ENCODE measurements at places on chromosomes 1 and 21. TPM values are rescaled to one million over a fixed set of nuclear protein-coding genes. Genes with fewer than 3 reads are reported as not detected.
A peak's percentile ranks its signal among the peaks of the same experiment; 100 is the strongest.

Gene KRTAP13-1
- polyA plus RNA-seq, result not detected

DNA sequence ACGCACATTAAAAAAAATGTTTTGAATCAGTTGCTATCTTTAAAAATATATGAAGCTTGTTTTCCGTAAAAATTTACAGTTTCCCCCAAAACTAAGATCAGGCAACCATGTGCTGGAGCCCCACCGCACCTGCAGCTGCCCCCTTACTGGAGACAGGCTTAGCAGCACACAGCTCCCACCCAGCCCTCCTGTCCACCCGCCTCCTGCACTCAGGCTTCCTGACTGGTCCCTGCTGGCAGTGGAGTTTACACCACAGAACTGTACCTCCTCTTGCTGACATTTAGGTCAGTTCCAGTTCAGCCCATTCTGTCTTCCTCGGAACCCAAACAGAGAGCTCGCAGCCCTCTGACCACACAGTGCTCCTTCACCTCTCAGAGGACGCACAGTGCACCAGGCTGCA is 2.1 kb downstream of the GPR161 start:
- no peak for DNase-seq

Gene OR14A2
- not detected for polyA plus RNA-seq

GRCh38 chr21:29621525-29621924 is 318.3 kb downstream of the GRIK1 start:
- DNase-seq, result no peak

Gene SHISAL2A
- polyA plus RNA-seq, result 2.7 TPM

GRCh38 chr1:3327936-3328590 is 126.4 kb upstream of the ARHGEF16 start:
- no peak for DNase-seq

Gene ELOA
- 38.2 TPM for polyA plus RNA-seq

- peak; percentile 36 for DNase-seq
Observed at GRCh38 chr1:40032240-40032891, 8.2 kb upstream of the CAP1 start.

Gene CFAP57
- 2.6 TPM for polyA plus RNA-seq

GRCh38 chr1:98045767-98046641 is 125.2 kb upstream of the DPYD start:
- no peak for DNase-seq

DNA sequence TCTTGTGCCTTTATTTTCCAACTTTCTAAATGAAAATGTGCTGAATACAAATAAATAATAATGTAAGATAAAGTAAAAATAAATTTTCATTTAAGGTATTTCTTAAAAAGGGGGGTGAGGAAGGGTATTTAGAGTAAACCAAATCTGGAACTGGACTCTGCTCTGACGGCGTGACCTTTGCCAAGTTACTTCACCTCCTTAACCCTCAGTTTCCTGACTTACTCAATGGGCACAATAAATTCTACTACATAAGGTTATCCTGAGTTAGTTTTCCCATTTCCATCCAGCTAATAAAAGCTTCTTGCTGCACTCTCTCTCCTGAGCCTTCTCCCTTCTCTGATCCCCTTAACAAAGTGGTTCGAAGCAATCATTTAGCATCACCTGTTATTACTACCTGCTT is 93.9 kb downstream of the NID1 start:
- no peak for DNase-seq

Gene RIIAD1
- not detected for polyA plus RNA-seq

GRCh38 chr1:35656863-35657232 is 15.5 kb upstream of the PSMB2 start:
- no peak for DNase-seq

- DNase-seq, result no peak
Observed at GRCh38 chr1:229171934-229172333, 99.0 kb upstream of the RAB4A start.

Gene LMOD1
- 4.1 TPM for polyA plus RNA-seq

GRCh38 chr1:58964880-58965279 is 181.0 kb upstream of the JUN start:
- DNase-seq, result no peak

DNA sequence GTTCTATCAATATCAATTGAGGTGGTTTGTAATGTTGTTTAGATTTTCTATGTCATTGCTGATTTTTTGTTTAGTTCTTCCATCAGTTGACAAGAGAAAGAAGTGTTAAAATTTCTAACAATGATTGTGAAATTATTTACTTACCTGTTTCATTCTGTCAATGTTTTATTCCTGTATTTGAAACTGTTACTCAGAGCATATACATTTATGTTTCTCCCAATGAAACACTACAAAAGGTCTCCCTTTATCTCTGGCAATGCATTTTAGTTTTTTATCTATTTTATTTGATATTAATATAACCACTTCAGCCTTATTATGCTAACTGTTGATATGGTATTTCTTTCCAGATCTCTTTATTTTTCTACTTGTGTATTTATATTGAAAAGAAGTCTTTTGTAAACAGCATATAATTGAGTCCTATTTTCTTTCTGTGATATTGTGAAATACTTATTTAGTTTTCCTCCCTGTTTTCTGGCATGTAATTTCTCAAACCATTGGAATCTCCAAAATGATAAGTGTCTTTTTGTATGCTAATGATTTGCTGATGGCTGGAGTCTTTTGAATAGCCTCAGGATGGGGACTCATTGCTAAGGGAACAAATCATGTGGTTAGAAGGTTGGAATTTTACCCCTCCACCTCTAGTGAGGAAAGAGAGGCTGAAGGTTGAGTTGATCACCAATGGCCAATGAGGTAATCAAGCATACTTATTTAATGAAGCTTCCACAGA is 122.0 kb downstream of the ADSS2 start:
- no peak for DNase-seq

Gene SAMSN1
- polyA plus RNA-seq, result 4.2 TPM

Gene IRF6
- 20.6 TPM for polyA plus RNA-seq

Gene GGPS1
- 51.8 TPM for polyA plus RNA-seq

- no peak for DNase-seq
Observed at GRCh38 chr1:27795601-27796000, 22.6 kb downstream of the STX12 start.

GRCh38 chr1:227661495-227661894 is 73.6 kb downstream of the JMJD4 start:
- DNase-seq, result no peak

Gene TNFAIP8L2
- 2.1 TPM for polyA plus RNA-seq

- DNase-seq, result no peak
Observed at GRCh38 chr1:168726281-168726680, 2.7 kb downstream of the DPT start.

DNA sequence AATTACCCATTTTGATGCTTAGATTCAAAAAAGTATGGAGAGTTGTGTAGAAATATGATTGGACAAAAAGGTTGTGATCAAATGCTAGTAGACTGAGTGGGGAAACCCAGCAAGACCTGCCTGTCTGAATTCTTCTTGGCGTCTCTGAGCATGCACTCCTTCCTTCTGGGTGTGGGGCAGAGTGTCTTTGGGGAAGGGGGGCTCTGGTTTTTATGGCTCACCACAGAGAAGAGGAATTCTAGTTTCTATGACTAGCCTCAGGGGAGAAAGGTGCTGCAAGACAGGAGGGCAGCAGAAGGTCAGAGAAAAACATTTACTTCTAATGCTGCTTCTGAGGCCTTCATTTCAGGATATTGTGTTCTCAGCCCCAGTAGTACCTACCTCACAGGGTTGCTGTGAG is 33.9 kb upstream of the PIGC start:
- no peak for DNase-seq

DNA sequence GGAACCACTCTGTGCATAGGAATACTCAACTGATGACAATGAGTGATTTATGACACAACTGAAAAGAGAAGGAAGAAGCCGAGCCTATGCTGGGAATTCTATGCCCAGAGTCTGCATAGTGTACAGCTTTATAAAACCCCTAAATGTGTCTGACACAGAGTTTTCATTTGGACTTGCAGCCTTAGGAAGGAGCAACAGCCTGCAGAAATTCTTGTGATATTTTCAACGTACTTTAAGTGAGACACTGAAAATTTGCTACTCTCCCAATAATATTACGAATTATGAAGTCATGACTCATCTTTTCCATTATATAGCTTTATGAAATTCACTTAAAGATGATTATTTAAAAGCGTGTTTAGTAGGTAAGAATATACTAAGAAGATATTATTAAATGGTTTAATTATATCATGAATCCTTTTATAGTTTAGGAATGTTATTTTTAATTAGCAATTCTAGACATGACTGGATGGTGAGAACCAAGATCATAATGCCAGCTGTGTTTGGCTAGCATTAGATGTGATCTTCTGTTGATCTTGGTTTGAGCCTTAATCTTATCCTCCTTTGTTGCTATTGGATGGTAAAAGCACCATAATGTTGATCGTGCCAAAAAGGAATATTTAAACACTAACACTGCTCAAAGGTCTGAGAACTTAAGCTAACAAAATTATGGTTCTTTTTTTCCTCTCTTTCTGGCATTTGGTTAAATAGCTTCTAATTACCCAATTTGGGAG is 785.1 kb upstream of the ADGRL4 start:
- no peak for DNase-seq

DNA sequence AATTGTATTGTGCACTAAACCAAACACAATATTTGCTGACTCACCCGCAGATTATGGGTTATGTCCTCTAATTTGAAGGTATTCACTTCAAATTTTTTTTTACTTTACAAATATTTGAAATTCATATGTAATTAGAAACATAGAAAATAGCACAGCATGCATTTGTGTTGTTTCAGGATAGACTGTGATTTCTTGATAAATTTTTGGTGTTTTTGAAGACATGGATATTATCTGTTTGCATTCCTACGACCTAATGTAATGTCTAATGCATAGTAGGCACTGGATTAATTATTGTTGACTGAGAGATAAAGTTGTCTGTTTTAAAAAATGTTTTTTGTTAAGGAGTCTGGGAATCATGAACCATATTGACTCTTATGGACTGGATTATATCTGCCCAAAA is 850.2 kb downstream of the BRINP3 start:
- DNase-seq, result no peak

Gene APCS
- not detected for polyA plus RNA-seq

DNA sequence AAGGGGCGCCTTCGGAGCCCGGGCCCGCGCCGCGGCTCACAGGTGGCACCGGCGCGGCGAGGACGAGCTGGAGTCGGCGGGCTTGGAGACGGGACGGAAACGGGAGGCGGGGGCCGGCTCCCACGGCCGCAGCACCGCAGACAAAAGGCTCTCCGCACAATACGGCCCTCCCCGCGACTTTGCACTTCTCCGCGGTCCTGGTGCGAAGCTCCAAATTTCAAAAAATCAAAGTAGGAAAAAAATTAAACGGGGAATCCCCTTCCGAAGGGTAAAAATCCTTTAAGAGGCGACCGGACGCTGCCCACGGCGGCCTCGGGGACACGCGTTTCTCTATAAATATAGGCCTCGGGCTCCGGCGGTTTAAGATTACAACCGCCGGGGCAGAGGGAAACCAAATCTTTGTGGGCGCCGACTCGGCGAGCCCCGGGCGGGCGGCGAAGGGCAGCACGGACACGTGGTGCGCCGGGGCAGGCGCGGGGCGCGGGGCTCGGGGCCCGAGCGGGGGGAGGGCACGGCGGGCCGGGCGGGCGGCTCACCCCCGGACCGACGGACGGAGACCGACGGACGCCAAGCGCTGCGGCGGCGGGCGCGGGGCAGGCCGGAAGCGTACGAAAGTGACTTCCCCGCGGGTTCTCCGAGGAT is 453 bp downstream of the PABPC4 start:
- DNase-seq, result peak; percentile 31

DNA sequence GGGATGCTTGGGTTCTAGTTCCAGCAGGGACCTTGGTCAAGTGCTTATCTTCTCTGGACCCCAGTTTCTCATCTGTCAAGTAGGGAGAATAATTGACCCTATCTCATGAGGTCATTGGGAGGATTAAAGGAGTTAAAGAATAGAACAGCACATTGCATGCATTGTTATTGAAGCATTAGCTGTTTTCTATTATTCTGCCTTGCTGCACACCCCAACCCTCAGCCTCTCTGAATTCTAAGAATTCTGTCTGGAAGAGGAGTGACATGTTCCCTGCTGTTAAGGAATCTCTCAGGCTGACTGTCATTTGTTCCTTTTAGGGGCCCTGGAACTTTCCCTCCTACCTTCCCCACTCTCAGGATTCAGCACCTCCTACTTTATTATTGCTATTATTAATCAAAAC is 73.9 kb downstream of the NENF start:
- no peak for DNase-seq

Gene ERICH3
- polyA plus RNA-seq, result 0.47 TPM

DNA sequence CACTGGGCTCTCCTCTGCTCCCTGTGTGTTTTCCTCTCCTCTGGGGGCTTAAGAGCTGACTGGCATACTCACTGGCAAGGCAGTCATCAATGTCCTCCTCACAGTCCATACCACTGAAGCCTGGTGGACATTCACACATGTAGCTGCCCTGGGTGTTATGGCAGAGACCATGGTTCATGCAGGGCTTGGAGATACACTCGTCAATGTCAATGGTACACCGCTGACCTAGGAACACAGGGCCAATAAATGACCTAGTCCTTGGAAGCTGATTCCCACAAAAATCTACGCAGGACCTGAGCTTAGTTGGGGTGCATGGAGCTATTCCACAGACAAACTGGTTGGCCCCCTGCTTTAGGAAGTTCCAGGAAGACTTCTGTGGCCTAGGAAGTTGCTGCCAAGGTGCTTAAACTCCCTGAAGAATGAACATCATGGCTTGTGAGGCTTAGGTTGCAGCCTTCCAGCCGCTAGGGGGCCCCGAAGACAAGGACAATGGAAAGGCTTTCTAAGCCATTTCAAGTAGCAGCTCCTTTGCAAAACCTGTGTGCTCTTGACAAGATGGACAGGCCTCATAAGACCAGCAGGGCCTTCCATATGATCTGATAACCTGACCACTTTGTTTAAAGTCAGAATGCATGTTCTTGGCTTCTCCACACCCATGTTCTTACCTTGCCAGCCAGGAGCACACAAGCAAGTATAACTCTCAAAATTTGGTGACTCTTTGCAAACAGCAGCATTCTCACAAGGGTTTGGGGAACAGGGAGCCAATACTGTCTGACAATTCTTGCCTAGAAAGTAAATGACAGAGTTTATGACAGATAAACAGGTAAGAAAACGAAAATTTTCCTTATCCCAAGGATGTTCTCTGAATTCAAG is 52.3 kb upstream of the ADAM30 start:
- DNase-seq, result peak; percentile 71

GRCh38 chr1:19852036-19852435 is 30.2 kb upstream of the OTUD3 start:
- DNase-seq, result no peak

Gene S100A2
- polyA plus RNA-seq, result 5.8 TPM
